ENCODE measurements at places on chromosomes 1 and 21. TPM values are rescaled to one million over a fixed set of nuclear protein-coding genes. Genes with fewer than 3 reads are reported as not detected.

The SLX9 gene
- 5.4 TPM for total RNA-seq

DNA sequence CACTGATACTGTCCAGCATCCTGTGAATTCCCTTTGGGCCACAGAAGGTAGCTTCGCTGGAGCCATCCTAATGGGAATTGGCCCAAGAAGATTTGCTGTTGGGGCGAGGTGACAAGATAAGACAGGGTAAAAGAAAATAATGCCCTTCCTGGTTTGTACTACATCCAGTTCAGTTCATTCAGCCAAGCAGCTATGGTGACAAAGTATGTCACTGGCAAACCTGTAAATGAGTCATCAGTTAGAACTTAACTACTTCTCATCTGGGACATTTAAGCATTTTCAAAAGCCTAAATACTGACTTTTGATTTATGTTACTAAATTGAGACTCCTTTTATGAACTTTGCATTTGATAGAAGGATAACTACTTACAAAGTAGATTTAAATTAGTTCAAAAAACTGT lies 54.2 kb downstream of the WDR64 start:
- no peaks in the 10 kb centered on the region for H3K4me1 ChIP-seq
- H3K36me3 ChIP-seq = no peaks in the 10 kb centered on the region
- DNase-seq = no peak
- H3K4me3 ChIP-seq = no peak overlapping the region
- no peak overlapping the region for H3K27ac ChIP-seq

- H3K4me3 ChIP-seq = peak within 1 kb of the TSS; percentile 40
- DNase-seq = peak; percentile 31
- no peaks in the 10 kb centered on the region for H3K27me3 ChIP-seq
- H3K36me3 ChIP-seq = peaks cover 18% of the 10 kb centered on the region
- H3K4me1 ChIP-seq = no peaks in the 10 kb centered on the region
These were observed at the start of gene RGS4 for GRCh38 chr1:163069142-163069541. Gene RGS4, plus strand, starts transcription at chr1:163069361. Its CDS starts 124 bp downstream, at chr1:163069485.

DNA sequence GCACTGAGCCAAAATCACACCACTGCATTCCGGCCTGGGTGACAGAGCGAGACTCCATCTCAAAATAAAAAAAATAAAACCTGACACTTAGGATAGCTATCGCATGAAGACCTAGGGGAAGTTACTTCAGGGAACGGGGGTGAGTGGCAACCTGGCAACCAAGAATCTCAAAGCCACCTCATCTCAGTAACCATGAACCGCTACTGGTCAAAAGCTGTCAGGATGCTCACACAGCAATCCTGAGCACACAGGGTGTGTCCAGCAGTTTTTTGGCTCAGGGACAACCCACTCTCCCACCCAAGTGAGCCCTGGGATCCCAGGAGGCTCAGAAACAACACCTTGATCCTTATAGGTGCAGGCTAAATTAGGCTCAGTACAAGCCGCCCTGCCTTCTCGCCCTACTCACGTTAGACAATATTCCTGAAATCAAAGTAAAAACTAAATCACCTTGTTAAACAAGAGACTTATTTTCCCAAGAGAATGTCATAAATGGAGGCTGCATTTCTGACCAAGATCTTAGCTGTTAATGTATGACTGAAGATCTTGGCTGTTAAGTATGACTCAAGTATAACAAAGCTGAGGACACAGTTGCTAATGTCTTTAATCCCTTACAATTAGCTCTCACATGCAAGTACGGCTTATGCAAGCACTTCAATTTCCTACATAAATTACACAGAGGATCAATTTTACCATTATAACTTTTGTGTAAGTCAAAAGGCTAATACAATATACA lies 48.3 kb upstream of the NADK start:
- no peaks in the 10 kb centered on the region for H3K4me1 ChIP-seq
- H3K27me3 ChIP-seq = no peaks in the 10 kb centered on the region
- no peak for DNase-seq
- H3K27ac ChIP-seq = no peak overlapping the region
- H3K4me3 ChIP-seq = no peak overlapping the region
- peaks cover 11% of the 10 kb centered on the region for H3K36me3 ChIP-seq

- H3K27me3 ChIP-seq = no peaks in the 10 kb centered on the region
- peaks cover 63% of the 10 kb centered on the region for H3K4me1 ChIP-seq
- DNase-seq = no peak
- no peaks in the 10 kb centered on the region for H3K36me3 ChIP-seq
- H3K27ac ChIP-seq = peak overlapping the region; percentile 97
- peak overlapping the region; percentile 91 for H3K4me3 ChIP-seq
These were observed 1.7 kb downstream of the LYST start for GRCh38 chr1:235864931-235865525.

DNA sequence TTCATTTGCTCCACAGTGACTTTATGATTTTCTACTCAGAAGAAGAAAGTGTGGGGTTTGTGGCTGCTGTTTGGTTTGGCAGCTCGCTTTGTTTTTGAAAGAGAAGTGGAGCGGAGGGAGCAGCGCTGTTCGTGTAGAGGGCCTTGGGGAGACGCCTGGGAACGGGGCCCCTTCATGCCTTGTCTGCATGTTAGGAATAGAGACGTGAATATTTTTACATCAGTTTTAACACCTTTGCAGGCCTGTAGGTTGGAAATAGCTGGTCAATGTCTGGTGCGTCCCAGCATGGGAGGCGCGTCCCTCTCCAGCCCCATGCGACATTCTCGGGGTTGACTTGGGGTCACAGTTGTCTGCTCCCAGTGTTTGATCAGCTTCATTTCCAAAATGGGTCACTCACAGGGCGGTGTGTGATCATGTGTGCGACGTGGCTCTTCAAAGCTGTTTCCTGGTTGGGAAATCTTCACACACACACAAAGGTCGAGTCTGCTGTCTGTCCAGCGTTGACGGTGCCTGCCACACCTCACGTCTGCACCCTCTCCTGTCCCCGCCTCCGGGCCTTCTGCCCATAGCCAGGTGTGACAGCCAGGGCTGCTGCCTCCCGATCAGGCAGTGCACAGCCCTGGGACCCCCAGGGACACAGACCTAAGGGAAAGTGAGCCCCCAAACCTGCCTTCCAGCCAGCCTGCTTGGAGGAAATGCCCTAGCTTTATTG lies 149.2 kb downstream of the PSMG1 start:
- H3K27me3 ChIP-seq = no peaks in the 10 kb centered on the region
- peak; percentile 76 for DNase-seq
- H3K4me3 ChIP-seq = no peak overlapping the region
- H3K27ac ChIP-seq = peak overlapping the region; percentile 32
